ENCODE measurements at places on chromosomes 13 and 19.

- DNase-seq: no peak
Measured at GRCh38 chr19:40116075-40116474, 25.3 kb upstream of the ZNF780A start.

DNA sequence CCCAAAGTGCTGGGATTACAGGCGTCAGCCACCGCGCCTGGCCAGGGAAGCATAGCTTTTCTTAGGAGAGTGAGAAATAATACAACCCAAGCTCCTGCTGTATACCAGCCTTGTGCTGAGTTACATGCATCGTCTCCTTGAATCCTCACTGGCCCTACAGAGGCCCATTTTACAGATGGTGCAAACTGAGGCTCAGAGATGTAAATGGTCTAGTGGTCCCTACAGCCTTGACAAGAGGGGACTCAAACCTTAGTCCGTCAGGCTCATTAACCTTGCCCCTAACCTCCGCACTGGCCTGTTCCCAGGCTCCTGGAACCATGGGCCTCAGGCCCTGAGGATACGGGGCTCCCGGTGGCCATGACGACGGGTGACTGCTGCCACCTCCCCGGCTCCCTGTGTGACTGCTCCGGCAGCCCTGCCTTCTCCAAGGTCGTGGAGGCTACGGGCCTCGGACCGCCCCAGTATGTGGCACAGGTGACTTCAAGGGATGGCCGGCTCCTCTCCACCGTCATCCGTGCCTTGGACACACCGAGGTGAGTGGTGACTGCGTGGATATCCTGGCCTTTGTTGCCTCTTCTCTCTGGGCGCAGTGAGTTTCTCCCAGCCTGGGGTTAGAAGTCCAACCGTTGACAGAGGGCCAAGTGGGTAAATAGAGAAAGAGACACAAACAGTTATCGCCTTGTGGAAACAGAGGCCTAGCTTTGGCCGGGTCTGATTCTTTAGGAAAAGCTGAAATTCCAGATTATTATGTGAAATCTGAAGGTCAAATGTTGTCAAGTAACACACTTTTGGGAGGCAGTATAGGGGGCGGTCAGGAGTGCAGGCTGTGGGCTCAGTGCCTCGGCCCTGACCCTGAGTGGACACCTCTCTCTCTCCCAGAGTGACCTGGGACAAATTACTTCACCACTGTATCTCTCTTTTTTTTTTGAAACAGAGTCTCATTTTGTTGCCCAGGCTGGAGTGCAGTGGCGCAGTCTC, 8.7 kb downstream of the MARCHF2 start:
- DNase-seq: no peak

- DNase-seq: no peak
Measured at GRCh38 chr13:65964672-65965071, 1265.5 kb downstream of the PCDH9 start.

DNA sequence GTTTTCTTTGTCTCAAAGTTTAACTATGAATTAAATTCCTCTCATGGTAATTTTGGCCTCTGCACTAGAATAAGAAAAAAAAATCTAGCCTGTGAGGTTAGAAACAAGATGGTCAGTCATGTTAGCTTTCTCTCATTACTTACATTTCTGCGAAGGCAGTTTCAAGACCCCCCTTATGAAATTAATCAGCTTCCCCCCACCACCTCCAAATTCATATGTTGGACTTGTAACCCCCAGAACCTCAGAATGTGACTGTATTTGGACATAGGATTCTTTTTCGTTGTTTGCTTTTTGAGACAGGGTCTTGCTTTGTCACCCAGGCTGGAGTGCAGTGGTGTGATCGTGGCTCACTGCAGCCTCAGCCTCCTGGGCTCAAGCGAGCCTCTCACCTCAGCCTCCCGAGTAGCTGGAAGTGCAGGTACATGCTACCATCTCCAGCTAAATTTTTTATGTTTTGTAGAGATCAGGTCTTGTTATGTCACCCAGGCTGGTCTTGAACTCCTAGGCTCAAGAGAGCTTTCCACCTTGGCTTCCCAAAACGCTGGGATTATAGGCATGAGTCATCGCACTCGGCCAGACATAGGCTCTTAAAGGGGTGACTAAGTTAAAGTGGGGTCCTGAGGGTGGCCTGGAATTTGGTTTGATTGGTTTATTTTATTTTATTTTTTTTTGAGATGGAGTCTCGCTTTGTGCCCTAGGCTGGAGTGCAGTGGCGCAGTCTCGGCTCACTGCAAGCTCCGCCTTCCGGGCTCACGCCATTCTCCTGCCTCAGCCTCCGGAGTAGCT, 1.4 kb downstream of the PLA2G4C start:
- DNase-seq: no peak

Measured in NCI-H1436 (cell line).